GM10248 (cell line): ENCODE measurements at places on chromosomes 7 and 10.

- DNase-seq: no peak
These were observed 32.7 kb downstream of the INPP5A start for GRCh38 chr10:132570265-132570664.

DNA sequence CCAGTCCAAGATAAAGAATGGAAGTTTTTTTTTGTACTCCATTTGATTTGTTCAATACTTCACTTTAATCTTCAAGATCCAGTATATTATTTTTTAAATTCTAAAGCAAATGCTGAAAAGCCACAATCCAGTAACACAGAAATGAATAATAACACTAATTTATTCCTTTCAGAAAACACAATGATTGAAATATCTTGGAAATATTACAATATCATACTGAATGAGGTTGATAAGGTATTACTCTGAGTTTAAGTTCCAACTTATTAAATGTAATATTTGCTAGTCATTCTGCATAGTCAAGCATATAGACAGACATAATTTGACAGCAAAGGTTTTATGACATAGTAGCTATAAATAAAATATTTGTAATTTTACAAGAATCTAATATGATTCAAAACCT is 4.4 kb downstream of the MEOX2 start:
- no peak for DNase-seq

GRCh38 chr10:49093922-49094321 is 21.4 kb downstream of the VSTM4 start:
- no peak for DNase-seq

GRCh38 chr10:86203162-86203905 is 163.3 kb downstream of the GRID1 start:
- DNase-seq: no peak

GRCh38 chr10:119778776-119779445 is 53.1 kb downstream of the INPP5F start:
- DNase-seq: no peak

- DNase-seq: no peak
These were observed 37.5 kb downstream of the PFKFB3 start for GRCh38 chr10:6240254-6240653.

DNA sequence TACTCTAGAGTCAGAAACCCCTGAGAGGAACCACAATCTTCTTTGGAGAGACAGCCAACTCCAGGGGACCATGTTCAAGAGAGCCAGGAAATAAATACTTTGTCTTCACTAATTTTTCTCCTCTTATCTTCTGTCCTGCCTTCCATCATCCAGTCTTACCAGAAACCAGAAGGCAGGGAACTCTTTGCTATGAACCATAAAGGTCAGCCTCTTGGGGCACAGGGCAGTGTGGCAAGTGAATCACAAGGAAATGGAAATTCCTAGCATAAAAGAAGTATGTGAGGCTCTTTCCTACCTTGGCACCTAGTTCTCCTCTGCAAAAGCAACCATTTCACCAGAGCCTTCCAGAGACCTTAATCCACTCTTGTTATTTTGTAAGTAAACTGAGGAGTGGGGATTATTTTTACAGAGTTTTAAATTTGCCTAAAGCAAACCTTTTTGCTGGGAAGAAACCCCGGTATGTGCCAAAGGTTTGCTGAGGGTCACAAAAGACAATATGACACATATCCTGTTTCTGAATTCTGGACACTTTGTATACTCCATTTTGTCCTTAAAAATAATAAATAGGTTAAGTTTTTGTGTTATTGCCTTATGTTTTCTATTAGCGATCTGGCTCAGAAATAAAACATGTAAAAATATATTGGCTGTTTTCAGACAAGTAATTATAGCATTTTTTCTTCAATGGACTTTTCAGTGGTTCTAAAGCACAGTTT is 87.1 kb downstream of the ADAM22 start:
- no peak for DNase-seq

DNA sequence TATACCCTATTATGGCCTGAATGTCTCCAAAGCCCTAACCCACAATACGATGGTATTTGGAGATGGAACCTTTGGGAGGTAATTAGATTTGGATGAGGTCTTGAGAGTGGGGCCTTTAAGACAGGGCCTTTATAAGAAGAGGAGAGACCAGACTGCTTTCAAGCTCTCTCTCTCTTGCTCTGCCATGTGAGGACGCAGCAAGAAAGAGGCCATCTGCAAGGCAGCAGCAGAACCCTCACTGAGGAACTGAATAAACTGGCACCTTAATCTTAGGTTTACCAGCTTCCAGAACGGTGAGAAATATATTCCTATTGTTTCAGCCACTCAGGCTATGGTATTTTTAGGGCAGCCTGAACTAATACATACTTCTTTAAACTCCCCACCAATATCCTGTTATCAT is 2.0 kb upstream of the GNAI1 start:
- no peak for DNase-seq

GRCh38 chr7:137909042-137909441 is 62.3 kb upstream of the DGKI start:
- no peak for DNase-seq

DNA sequence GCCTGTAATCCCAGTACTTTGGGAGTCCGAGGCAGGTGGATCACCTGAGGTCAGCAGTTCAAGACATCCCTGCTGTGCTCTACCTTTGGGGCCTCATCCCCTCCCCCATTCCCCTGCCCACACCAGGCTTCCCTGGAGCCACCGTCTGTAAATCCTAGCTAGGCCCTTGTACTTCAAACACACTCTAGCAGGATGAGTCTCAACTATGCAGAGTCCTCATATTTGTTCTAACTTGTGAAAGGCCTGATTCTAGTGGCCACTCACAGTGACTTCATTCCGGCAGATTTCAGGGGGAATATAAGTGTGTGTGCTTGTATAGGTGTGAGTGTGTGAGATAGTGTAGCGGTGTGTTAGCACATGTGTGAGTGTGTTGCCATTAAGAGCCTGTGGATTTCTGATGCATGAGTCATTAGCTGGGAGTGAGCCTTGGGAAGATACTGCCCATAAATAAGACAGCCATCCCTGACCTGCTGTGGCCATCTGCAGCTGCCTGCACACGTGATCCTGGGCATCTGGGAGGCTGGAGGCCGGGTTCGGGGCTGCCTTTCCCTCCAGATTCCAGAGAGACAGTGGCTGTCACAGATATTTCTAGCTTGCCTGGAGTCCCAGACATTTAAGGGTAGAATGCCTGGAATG is 1.7 kb upstream of the NEURL1 start:
- no peak for DNase-seq

GRCh38 chr10:84537447-84537931 is 209.1 kb downstream of the CCSER2 start:
- peak; percentile 74 for DNase-seq

GRCh38 chr7:25860275-25861163 is 291.5 kb upstream of the NFE2L3 start:
- no peak for DNase-seq

GRCh38 chr10:44466236-44466635 is 81.3 kb upstream of the CXCL12 start:
- no peak for DNase-seq

DNA sequence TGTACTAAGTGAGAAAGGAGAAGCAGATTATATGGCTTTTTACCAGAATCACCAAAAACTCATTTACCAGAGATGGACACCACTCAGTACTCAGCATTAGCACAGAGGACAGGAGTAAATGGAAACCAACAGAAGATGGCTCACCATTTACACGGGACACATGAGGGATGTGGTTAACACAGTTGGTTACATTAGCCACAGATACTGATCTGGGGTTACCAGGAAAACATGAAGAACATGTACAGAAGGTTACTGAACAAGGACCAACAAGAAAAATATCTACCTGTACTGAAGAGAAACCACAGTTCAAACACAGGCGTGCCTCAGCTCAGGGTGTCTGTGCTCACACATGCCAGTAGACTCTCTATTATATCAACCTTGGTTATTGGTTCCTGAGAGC is 1285.8 kb upstream of the SORCS1 start:
- no peak for DNase-seq

DNA sequence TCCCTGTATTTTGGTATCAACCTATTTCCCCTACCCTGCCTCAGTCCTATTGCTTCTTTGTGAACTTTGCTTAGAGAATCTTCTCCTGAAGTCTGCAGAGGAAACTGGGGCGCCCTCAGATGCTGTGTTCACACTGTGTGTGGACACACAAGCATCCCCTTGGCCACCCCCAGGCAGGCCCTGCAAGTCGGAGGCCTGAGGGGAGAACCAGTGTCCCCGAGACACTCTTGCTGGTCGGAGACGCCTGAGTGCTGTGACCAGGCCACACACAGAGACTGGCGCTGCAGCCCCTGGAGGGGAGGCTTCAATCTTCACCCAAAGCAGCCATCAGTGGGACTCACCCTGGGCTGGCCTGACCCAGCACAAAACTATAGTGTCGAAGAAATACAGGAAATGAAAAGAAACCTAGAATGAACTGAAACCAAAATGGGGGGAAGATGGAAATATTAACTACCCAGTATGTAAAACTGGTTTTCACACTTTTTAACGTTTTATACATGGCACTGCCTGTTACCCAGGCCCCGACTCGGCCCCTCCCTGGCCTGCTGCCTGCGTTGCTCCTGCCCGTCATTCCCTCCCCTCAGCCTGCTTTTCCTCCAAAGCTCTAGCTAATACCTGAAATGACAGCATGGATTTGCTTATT is 48.4 kb upstream of the FAM20C start:
- peak; percentile 62 for DNase-seq

- no peak for DNase-seq
These were observed 49.5 kb upstream of the TMEM140 start for GRCh38 chr7:135098391-135098790.

GRCh38 chr7:2821161-2821841 is 22.8 kb downstream of the GNA12 start:
- DNase-seq: peak; percentile 65

- DNase-seq: no peak
These were observed 1.3 kb upstream of the TNRC18 start for GRCh38 chr7:5424749-5425506.

DNA sequence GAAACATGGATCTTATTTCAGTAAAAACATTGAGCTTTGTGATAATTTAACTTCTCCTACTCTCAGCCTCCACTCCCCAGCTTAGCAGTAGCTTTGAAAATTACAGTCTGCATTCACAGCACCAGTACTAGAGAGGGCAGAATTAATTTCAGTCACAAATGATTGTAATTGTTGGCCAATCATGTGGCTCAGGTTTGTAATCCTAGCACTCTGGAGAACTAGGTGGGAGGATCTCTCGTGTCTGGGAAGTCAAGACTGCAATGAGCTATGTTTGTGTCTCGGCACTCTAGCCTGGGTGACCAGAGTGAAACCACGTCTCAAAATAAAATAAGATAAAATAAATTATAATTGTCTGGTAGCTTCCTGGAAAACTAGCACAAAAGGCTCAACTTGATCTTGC is 620.9 kb downstream of the TNS3 start:
- DNase-seq: no peak

DNA sequence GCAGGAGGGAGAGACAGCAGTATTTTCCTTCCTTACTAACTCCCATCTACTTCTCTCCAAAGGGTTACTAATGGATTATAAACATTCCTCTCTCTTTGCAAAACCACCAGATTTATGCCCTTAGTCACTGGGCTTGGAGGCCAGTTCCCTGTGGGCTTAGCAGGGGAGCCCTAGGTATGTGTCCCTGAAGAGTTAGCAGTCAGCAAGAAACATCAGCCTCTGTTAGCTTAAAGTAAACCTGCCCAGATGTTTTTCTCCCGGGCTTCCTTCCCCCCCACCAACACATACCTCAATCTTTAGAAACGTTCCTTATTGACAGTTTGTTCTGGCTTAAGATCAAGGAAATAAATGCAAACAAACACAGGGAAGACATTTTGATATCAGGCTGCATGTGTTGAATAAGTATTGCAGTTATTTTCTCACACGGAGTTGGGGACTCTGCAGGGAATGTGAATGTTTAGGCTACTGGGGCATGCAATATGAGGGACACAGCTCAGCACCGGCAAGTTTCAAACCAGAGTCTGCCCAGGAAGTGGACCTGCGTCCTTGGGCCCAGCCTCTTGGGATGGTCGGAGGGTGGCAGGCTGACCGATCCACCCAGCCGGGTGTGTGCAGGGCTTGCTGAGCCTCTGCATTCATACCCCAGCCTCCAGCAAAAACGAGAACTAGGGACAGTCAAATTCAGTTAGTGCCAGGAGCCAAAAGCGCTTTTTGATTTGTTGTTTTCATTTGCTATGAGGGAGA is 252.0 kb upstream of the GRB10 start:
- DNase-seq: no peak

DNA sequence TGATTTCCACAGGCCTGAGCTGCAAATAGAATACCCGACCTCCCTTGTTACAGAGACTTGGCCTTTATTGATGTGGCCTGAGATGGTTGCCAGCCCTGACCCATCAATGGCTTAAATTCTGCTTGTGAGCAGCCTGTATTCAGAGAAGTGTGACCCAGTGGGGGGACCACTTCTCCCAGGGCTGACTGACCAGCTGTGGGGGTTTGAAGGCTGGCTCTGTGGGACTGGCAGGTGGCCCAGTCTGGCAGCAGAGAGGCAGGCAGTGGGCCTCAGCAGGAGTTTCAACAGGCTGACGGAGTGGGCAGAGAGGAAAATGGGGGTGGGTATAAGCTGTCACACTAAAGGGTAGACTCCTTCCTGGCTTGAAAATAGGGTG is 12.2 kb upstream of the PPIF start:
- no peak for DNase-seq

DNA sequence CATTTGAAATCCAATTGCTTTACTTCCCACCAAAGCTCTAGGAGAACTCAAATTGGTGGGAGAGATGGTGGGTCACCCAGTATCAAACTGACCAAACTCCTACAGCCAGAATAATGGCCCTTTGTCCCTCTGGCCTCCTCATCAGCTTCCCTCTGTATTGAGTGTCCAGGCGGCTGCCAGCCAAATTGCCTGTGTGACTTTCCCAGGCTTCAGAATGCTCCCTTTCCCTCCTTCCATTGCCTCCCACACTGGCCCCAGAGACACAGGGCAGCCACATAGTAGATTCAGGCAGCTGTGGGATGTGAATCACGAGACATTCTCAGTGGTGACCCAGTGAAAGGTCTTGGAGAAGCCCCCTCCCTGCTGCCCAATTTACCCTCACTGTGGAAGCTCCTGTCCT is 12.7 kb upstream of the VDAC2 start:
- DNase-seq: no peak

DNA sequence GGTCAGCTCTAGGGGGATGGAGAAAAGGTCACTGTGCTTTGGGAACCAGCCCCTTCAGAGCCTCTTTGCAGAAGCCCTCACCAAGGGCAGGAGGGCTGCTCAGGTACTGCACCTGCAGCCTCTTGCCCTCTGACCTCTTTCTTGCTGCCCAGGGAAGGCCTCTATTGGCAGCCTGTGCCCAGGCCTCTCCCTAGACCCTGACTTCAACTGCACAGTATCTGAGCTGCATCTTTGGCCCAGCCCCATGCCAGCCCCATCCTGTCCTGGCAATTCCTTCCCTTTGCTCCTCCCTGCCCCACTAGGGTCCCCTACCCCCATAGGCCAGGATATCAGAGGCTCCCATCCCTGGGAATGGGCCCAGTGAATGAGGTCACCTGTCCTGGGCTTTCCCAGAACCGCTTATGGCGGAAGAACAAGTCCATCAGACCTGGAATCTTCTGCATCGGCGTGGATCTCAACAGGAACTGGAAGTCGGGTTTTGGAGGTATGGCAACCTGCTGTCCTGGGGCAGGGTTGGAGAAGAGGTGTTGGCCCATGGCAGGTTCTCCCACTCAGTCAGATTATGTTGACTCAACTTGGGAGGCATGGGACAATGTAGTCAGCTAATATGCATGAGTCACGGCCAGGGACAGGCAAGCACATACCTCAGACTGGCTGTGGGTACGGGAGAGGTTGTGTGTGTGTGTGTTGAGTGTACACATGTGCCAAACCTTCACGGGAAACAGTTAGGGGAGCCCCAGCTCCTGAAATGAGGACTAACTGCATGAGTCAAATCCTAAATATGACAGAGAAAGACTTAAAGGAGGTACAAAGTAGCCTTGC is 17.1 kb upstream of the CPA1 start:
- no peak for DNase-seq
